ENCODE measurements at places on chromosomes 12 and 14. TPM values are rescaled to one million over a fixed set of nuclear protein-coding genes. Genes with fewer than 3 reads are reported as not detected.

- H3K27me3 ChIP-seq = no peaks in the 10 kb centered on the region
- H3K4me1 ChIP-seq = no peaks in the 10 kb centered on the region
- H3K27ac ChIP-seq = no peak overlapping the region
- no peak for DNase-seq
- no peaks in the 10 kb centered on the region for H3K36me3 ChIP-seq
Measured at GRCh38 chr12:99250091-99250490, 397.5 kb upstream of the GARIN6 start.

- H3K36me3 ChIP-seq = no peaks in the 10 kb centered on the region
- no peaks in the 10 kb centered on the region for H3K27me3 ChIP-seq
- peaks cover 21% of the 10 kb centered on the region for H3K4me1 ChIP-seq
- no peak overlapping the region for H3K4me3 ChIP-seq
Measured at GRCh38 chr12:89414851-89415250, 62.5 kb upstream of the DUSP6 start.

- no peak overlapping the region for H3K27ac ChIP-seq
- H3K36me3 ChIP-seq = no peaks in the 10 kb centered on the region
- H3K27me3 ChIP-seq = peaks cover 21% of the 10 kb centered on the region
- no peaks in the 10 kb centered on the region for H3K4me1 ChIP-seq
- H3K4me3 ChIP-seq = no peak overlapping the region
Measured at GRCh38 chr12:130007771-130008170, 103.9 kb upstream of the TMEM132D start.

- H3K4me3 ChIP-seq = no peak overlapping the region
- H3K27ac ChIP-seq = peak overlapping the region; percentile 51
- no peaks in the 10 kb centered on the region for H3K27me3 ChIP-seq
- DNase-seq = no peak
Measured at GRCh38 chr14:75411214-75411540, 16.6 kb upstream of the JDP2 start.

GRCh38 chr12:45713078-45713477, 16.4 kb upstream of the ARID2 start:
- no peak overlapping the region for H3K27ac ChIP-seq
- no peak overlapping the region for H3K4me3 ChIP-seq
- no peaks in the 10 kb centered on the region for H3K27me3 ChIP-seq

- H3K4me1 ChIP-seq = peaks cover 4% of the 10 kb centered on the region
- no peaks in the 10 kb centered on the region for H3K27me3 ChIP-seq
- no peak overlapping the region for H3K4me3 ChIP-seq
- no peaks in the 10 kb centered on the region for H3K36me3 ChIP-seq
Measured at GRCh38 chr14:89566644-89567415, 149.8 kb upstream of the FOXN3 start.

GRCh38 chr14:73325630-73326299, 88.5 kb downstream of the PAPLN start:
- peak overlapping the region; percentile 91 for H3K27ac ChIP-seq
- no peak for DNase-seq
- H3K27me3 ChIP-seq = no peaks in the 10 kb centered on the region
- no peaks in the 10 kb centered on the region for H3K36me3 ChIP-seq
- H3K4me1 ChIP-seq = peaks cover 50% of the 10 kb centered on the region
- no peak overlapping the region for H3K4me3 ChIP-seq

DNA sequence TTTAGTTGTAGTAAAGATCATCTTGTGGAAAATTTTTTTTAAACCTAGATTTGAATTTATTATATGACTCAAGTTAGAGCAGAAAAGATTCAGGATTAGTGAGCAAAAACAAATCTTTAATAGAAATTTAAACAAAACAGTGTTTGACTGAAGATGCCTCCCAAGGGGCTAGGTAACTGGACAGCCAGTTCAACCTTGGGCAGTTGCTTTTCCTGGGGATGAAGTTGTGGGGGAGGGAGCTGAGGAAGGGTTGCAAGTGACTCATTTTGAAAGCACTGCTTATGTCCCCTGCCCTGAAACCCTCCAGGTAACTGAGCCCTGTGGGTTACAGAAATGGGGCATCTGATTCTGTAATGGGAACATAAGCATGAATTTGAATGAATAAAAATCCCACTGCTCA, 13.1 kb downstream of the CFAP54 start:
- no peaks in the 10 kb centered on the region for H3K27me3 ChIP-seq
- H3K4me1 ChIP-seq = no peaks in the 10 kb centered on the region
- H3K27ac ChIP-seq = no peak overlapping the region
- H3K36me3 ChIP-seq = no peaks in the 10 kb centered on the region

- no peak overlapping the region for H3K27ac ChIP-seq
- DNase-seq = peak; percentile 67
- no peaks in the 10 kb centered on the region for H3K27me3 ChIP-seq
- H3K4me3 ChIP-seq = no peak overlapping the region
- H3K36me3 ChIP-seq = no peaks in the 10 kb centered on the region
Measured at GRCh38 chr12:29638528-29638927, 141.0 kb upstream of the OVCH1 start.

- peaks cover 63% of the 10 kb centered on the region for H3K4me1 ChIP-seq
- no peaks in the 10 kb centered on the region for H3K36me3 ChIP-seq
- DNase-seq = no peak
- no peaks in the 10 kb centered on the region for H3K27me3 ChIP-seq
- no peak overlapping the region for H3K4me3 ChIP-seq
Measured at GRCh38 chr14:61420326-61420725, 98.9 kb downstream of the PRKCH start.

SMOC1 gene
- polyA plus RNA-seq = 1.9 TPM

SLC6A15 gene
- polyA plus RNA-seq = 1.2 TPM

PTGR2 gene
- polyA plus RNA-seq = 28.5 TPM

GLS2 gene
- 1.3 TPM for polyA plus RNA-seq

TMEM253 gene
- 2.4 TPM for polyA plus RNA-seq

TMPRSS12 gene
- polyA plus RNA-seq = not detected

Data from cardiac muscle cell (in vitro differentiated cells and primary cell).